ENCODE measurements at places on chromosomes 5 and 9.

GRCh38 chr9:138119202-138120027 is 241.8 kb downstream of the CACNA1B start:
- DNase-seq = no peak

GRCh38 chr9:131020388-131020787 is 11.4 kb downstream of the LAMC3 start:
- peak; percentile 16 for DNase-seq

GRCh38 chr5:130164966-130165365 is 260.7 kb downstream of the CHSY3 start:
- DNase-seq = peak; percentile 6

- DNase-seq = no peak
Measured at GRCh38 chr9:908536-909205, 67.2 kb downstream of the DMRT1 start.

GRCh38 chr9:86099701-86100364 is 475 bp upstream of the GOLM1 start:
- DNase-seq = no peak

- DNase-seq = peak; percentile 21
Measured at GRCh38 chr5:136159457-136159856, 26.8 kb downstream of the SMAD5 start.

DNA sequence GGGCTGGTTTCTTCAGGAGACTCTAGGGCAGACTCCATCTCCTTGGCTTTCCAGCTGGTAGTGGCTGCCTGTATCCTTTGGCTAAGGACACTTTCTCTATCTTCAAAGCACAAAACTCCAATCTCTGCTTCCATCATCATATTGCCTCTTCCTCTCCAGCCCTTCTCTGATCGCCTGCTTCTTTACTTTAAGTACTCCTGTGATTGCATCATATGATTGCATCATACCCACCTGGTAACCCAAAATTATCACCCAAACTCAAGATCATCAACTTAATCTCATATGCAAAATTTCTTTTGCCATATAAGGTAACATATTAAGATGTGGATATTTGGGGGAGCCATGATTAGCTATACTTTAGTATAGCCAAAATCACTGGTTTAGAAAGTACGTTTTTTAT is 1092.6 kb upstream of the CDH6 start:
- no peak for DNase-seq

DNA sequence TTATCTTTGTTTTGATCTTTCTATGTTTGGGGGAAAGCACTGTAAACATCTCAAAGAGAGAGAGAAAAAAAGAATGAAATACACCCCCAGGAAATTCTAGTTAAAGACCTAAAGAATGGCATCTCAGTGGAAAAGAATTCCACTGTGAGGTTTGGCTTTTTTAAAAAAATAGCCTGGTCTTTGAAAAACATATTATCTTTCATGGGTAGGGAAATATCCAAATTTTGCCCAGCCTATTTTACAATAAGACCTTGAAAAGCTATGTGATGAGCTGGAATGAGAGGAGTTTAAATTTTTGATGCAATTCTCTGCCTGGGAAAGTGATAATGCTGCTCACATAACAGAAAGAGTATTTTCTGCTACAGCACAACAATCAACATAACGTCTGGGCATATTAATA is 348.1 kb upstream of the WWC1 start:
- no peak for DNase-seq

GRCh38 chr5:59540366-59540765 is 353.2 kb downstream of the PDE4D start:
- no peak for DNase-seq

GRCh38 chr5:27048510-27048909 is 10.1 kb upstream of the CDH9 start:
- DNase-seq = no peak

DNA sequence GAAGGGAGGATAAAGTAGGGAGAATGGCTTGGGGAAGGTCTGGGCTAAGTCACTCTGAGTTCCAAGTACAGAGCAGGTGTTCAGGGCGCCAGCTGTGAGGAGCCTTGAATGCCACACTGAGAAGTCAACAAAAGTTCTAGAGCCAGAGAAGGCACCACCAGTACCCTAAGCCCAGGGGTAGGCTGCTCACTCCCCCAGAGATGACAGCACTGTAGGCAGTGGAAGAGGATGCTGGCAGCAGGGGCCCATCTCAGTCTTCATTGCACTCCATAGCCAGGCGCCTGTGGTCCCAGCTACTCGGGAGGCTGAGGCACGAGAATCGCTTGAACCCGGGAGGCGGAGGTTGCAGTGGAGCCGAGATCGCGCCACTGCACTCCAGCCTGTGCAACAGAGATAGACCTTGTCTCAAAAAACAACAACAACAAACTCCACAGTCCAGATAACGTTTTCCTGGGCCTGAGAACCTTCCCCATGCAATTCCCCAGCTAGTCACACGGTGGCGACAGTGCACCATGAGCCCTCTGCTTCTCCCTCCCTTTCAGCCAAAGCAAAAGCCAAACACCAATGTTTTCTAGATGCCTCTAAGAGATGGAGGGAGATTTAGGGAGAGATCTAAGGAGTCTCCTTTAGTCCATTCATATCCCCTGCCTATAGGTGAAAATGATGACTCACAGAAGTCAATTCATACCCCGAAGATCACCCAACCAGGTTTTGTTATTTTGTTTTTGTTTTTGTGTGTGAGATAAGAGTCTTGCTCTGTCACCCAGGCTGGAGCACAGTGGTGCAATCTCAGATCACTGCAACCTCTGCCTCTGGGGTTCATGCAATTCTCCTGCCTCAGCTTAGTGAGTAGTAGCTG is 19.8 kb upstream of the NSD1 start:
- peak; percentile 32 for DNase-seq

GRCh38 chr5:141821430-141821925 is 56.7 kb downstream of the PCDH1 start:
- peak; percentile 94 for DNase-seq

DNA sequence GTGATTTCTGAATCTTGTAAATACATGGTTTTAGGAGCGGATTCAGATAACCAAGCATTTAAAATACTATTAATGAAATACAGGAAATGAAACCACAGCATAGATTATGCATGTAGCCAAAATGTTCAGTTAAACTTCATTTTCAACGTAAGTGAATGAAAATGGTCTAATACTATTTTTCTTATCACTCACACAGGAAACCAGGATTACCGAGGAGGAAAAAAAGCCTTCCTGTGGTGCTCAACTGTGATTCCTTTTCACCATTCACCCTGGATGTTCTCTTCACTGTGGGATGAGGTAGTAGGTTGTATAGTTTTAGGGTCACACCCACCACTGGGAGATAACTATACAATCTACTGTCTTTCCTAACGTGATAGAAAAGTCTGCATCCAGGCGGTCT is 83.4 kb upstream of the ZNF169 start:
- DNase-seq = no peak

DNA sequence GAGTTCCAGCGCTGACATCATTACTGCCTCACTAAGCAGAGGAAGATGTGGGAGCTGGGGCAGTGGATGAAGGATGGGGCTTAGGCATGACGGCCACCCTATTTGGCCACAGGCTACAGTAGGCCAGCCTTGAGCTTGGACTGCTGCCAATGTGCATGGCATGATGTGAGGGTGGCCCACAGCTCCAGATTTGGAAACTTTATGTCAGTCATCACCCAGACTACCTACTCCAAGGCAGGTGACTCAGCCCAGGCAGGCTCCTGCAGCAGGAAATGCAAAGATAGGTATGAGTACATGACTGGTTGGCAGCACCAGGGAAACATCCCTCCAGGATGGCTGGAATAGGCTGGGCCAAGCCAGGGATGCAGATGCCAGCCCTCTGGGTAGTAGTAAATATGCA is 303.6 kb downstream of the SPOCK1 start:
- no peak for DNase-seq
